Caco-2 (cell line): ENCODE measurements at places on chromosomes 2 and 18.

DNA sequence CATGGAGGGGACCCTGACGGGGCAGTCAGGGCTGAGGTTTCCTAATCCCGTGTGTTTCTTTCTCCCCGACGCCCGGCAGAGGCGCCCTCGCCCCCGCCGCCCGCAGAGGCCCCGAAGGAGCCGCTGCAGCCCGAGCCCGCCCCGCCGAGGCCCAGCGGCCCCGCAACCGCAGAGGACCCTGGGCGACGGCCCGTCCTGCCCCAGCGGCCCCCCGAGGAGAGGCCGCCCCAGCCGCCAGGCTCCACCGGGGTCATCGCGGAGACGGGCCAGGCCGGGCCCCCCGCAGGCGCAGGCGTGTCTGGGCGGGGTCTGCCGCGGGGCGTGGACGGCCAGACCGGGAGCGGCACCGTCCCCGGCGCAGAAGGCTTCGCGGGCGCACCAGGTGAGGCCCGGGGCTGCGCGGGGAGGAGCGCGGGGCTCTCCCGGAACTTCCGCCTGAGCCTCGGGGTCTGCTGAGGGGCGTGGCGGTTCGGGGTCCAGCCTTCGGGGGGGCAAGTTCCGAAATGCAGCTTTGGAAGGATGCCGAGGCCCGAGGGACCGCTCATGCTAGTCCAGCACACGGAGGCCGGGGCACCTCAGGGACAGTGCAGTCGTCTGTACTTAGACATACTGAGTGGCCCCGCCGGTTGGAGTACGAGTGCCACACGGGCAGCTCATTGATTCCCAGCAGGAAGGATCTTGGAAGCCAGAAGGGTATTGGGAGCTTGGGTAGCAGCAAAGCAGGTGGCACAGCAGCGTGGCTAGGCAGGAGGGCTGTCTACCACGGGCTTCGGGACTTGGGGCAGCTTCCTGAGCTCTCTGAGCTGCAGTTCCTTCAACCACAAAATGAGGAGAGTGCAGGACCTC, 60.1 kb downstream of the EMILIN2 start:
- DNase-seq, result peak; percentile 73

DNA sequence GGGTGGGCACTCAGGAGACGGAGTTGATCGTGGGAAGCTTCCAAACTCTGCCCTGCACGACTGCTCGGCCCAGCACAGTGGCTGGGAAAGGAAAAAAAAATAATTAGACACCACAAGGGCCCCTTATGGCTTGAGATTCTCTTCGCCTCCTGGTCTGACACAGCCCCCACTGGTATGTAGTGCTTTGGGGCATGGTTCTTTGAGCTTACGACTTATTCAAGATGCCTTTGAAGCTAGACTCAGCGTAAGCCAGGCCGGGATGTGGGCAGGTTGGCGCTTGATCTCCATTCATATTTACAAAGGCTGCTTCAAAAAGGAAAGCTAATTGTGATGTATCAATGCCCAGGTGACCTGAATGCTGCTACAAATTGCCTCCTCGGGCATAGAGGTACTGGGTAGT, 50.5 kb downstream of the CXCR4 start:
- DNase-seq, result no peak

GRCh38 chr2:9488583-9489547, 14.5 kb downstream of the IAH1 start:
- no peak for DNase-seq

DNA sequence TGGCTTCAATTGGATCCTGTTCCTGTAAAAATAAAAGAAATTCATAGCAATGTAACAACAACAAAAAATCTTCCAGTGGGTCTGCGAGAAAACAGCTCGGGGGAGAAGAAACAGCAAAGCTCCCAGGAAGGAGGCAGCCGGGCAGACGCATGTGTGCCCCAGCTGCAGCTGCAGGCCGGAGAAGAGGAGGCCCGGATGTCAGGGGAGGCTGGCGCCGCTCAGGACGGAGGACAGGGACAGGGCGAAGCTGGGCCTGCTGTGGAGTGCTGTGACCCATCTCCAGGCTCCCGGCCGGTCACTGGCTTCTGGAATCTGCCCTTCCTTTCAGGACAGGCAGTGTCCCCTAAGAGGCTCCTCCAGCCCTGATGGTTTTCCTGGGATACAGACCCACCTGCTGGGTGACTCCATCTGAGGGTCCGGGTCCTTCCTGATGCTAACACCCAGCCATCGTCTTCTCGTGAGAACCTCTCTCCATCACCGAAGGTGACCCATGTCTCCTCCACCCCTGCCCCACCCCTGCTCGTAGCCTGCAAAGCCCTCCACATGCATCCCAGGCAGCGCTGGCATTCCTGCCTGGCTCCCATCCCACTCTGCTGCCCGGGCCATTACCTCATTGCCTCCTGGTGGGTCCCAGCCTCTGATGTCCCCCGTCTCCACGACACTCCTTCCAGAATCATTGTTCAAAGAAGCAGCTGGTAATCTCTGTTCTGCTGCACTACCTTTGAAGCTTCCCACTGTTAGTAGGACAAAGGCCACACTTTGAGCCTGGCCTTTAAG, 145.4 kb upstream of the TWIST2 start:
- DNase-seq, result no peak

DNA sequence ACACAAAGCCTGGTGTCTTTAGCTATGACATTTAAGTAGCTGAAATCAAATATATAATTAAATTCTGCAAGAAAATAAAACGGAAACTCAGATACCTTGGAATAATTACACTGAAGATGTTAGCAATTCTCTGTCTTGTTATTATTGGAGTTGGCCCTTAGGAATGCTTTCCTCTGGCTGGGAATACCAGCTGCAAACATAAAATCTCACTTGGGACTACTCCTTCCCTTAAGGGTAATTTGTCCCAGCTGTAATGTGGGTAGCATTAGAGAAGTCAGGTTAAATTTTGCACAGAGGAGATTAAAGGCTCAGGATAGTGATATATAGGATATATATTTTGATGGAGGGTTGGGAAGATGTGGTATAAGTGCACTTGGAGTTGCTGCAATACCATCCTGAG, 37.3 kb upstream of the GRP start:
- no peak for DNase-seq

- no peak for DNase-seq
Observed at GRCh38 chr2:200438846-200439245, 71.0 kb downstream of the KCTD18 start.

- DNase-seq, result no peak
Observed at GRCh38 chr2:103605071-103605780, 843.4 kb downstream of the TMEM182 start.

- DNase-seq, result no peak
Observed at GRCh38 chr2:241009191-241009590, 10.8 kb downstream of the SNED1 start.

DNA sequence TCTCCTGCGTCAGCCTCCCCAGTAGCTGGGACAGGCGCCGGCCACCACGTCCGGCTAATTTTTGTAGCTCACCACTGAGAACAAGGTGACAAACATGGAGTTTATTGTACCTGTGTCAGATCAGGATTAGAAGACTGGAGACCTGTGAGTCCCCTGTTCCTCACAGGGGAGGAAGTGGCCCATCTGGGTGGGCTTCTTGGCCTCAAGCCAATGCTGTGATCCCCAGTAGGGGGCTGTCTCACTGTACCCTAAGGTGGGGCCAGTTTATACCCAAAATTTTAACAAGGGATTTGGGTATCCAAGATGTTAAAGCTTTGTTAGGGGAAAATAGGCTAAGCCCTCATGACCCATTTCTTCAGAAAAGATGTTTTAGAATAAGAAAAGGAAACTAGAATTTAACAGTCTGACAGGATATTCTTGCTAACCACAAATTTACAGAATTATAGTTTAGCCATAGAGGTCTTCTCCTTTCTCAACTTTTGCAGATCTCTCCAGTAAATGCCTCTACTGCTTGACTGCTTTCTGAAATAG, 16.3 kb downstream of the PCBP1 start:
- no peak for DNase-seq

DNA sequence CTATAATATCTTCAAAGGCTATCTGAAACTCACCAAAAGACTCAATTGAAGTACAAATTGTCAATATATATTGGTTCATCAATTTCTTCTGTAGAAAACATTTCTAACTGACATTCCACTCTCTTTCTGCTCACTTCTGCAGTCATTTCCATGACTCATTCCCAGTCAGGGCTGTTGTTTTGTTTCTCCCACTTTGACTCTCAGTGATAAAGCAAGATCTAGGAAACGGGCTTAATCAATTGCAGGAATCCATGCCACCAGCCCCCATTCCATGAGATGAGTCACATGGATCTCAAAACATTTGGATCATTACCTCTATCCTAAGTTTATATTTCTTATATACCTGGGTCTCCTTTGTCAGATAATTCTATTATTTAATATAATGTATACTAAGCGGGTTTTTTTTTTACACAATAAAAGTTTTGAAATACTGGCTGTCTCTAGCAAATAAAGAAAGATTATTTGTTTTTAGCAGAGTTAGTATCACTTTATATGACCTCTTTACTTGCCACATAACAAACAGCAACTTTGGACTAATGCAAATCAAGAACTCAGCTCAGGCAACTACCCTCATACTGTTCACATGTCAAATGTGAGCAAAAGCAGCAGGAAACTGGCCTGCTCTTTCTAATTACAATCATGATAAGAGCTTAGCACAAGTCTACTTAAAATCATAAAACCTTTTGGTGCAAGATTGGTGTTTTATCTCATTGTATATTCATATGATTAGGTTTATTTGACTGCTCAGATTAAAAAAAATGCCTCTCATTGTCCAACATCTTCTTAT, 251.1 kb upstream of the PIK3C3 start:
- no peak for DNase-seq

DNA sequence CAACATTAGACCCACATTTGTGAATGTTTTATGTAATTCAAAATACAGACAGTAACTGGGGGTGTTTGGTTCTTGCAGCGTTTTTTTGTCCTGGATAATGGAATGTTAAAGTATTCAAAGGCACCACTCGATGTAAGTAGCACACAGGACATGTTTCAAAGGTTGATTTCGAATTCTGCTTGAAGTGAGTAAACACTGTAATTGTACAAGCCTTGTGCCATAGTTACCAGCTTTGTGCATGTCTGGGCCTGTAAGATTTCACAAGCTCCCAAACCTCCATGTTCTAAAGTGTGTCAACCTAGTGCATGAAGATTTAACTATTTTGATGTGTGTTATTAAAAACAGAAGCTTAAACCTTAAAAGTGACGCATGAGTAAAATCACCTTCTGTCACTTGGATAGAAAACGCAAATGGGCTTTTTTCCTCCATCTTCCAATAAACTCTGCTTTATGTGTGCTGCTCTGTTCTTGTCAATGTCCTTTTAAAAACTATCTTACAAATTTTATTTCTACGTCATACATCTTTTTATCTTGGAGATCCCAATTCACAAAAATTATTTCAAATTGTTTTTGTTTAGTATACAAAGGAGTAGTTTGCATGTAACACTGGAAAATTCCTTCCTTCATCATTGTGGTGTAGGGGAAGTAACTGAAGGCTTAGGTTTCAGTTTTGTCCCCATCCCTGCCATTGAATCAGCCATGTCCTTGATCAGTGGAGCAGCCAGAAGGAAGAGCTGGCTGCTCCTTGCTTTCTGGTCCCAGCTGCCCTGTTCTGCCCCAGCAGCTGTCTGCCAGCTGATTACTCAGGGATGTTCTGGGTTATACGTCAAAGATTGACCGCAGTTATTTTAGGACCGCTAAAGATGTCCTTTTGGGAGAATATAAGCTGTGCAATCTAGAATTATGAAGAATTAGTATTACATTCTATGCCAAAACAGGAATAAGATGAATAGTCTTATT, 119.2 kb downstream of the PRKRA start:
- DNase-seq, result peak; percentile 24
